Ammon's horn (tissue), 1 donor: ENCODE measurements at places on chromosomes 6 and 20.

GRCh38 chr6:116412270-116412669, 41.5 kb downstream of the DSE start:
- peak; percentile 28 for DNase-seq

DNA sequence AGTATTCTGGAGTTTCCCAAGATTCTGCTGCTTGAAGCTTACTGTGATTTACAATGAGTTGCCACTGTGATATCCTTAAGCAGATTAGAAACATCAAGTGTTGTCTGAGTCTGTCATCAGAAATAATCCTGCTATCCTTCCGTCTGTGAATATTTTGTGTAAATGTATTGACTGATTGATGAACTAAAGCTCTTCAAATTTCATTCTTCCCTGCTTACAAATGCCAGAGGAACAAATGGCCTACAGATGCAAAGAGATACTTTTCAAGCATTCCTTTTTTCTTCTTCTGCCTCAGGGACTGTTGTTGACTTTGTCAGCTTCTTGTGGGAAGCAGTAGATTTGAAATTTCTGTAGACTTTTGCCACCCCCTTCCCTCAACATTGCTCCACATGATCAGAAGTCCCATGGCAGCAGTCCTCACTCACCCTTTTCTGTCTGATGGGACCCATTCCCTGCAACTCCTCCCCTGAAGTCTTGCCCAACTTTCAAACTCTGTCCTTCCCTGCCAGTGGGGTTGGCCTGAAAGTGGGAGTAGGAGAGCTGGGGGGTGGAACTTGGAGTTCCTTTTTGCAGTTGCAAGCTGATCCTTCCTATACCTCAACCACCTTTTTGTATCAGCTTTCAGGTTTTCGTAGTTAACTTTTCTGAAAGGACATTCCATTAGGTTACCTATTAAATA, 38.5 kb upstream of the MLIP start:
- DNase-seq: peak; percentile 0

- peak; percentile 16 for DNase-seq
These were observed 7.4 kb upstream of the LAMP5 start for GRCh38 chr20:9506964-9507369.

GRCh38 chr6:47283993-47284392, 25.7 kb downstream of the TNFRSF21 start:
- no peak for DNase-seq

DNA sequence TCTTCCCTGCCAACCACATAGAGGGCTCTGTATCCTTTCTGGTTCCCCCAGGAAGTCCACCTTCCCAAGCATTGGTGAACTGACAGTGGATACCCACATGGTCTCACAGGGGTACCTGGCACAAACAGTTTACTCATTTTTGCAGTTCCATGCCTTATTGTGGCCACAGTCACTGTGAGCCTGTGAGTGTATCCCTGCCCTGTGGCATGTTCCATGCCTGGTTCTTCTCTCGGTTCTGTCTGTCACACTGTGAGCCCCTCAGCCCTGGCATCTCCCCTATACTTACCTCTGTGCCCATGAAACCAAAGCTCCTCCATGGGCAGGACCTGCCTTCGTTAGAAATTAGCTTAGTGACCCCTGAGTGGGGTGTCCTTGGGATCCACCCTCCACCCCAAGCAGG, 107.8 kb downstream of the TOX2 start:
- no peak for DNase-seq

- no peak for DNase-seq
These were observed 7.4 kb upstream of the SLC22A2 start for GRCh38 chr6:160265869-160266476.

- DNase-seq: peak; percentile 40
These were observed 82.3 kb downstream of the GMPR start for GRCh38 chr6:16320533-16321340.
